ENCODE measurements at places on chromosomes 6 and 20. TPM values are rescaled to one million over a fixed set of nuclear protein-coding genes. Genes with fewer than 3 reads are reported as not detected.

TRAPPC3L gene
- not detected for total RNA-seq

KHDC1 gene
- total RNA-seq = 7.9 TPM

ARFGEF3 gene
- 8.8 TPM for total RNA-seq

PPP1R3G gene
- total RNA-seq = 3.2 TPM

CDKN1A gene
- total RNA-seq = 79.5 TPM

Measured in PC-3 (cell line).